ENCODE measurements at places on chromosomes 11 and 22.

DNA sequence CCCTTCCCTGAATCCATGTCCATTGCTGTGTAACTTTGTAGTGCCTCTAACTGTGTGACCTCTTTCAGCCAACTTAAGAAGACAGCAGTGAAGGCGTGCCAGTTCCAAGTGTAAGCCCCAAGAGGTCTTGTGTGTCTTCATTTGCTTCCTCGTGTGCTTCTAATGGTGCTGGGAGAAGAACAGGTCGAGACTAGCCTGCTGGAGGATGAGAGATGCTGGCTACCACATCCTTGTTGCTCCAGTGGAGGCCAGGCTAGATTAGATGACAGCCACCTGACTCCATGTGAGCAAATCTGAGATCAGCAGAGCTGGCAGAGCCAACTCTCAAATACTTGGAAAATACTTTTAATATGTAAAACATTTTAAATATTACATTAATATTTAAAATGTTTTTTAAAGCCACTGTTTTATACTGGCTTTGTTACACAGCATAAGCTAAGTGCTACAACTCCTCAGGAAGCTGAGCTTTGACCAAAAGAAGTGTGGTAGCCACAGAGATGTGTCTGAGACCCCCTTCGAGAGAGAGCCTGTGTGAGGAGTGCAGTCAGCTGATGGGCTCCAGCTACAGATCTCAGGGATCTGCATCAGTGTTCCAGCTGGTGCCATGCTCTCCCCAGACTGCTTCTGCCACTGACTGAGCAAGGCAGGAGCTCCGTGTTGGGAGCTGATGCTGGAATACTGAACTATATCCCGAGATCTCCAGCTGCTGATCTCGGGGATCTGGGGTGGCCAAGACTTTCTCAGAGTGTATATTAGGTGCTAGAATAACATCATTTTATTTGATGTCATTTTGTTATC is 8.9 kb downstream of the KCNJ11 start:
- no peak for DNase-seq

DNA sequence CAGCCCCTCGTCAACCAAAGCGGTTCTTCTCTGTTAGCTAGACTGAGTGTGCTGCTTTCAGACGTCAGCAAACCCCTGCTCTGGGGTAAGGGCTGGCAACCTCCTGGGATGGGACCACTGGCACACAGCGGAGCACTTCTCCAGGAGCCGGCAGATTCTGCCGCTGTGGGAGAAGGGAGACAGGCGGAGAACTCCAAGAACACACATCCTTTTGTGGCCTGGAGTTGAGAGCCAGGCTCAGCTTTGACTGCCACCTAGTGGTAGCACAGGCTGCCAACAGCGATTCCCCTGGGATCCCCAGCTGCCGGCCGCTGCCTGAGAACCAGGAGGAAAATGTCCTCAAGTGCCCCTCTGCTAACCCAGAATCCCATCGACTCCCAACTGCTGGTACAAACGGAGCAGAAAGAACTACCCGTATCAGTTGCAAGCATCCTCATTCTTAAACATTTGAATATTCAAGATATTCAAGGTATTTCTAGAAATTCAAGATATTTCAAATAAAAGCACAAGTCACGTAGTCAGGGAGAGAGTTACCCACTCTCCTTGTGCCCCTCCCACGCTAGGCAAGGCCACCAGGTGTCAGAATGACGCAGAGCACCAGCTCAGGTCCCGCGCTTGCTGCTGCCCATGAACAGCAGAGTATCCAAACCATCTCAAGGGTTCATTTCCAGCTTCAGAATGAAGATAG is 4.9 kb downstream of the LTO1 start:
- peak; percentile 50 for DNase-seq

GRCh38 chr11:72618803-72619202 is 55.4 kb downstream of the PDE2A start:
- no peak for DNase-seq

DNA sequence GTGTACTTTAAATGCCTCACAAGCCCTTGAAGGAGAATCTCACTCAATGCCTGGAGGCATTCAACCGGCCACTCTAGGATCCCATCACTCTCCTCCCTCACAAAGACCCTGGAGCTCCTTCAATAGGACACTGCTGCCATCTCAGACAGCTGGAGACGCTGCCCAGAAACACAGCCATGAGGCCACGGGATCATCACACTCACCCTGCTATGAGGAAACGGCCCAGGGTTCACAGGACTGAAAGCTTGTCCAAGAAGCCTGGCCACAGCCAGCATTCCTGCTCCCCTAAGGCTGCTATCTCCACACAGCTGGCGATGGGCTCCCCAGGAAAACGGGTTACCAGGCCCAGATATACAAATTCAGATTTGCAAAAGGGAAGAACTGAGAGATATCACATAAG is 13.2 kb downstream of the CARS1 start:
- DNase-seq: no peak

GRCh38 chr11:76744186-76745043 is 38.7 kb upstream of the TSKU start:
- DNase-seq: no peak

- DNase-seq: no peak
Measured at GRCh38 chr11:119593346-119593745, 135.7 kb downstream of the NECTIN1 start.

DNA sequence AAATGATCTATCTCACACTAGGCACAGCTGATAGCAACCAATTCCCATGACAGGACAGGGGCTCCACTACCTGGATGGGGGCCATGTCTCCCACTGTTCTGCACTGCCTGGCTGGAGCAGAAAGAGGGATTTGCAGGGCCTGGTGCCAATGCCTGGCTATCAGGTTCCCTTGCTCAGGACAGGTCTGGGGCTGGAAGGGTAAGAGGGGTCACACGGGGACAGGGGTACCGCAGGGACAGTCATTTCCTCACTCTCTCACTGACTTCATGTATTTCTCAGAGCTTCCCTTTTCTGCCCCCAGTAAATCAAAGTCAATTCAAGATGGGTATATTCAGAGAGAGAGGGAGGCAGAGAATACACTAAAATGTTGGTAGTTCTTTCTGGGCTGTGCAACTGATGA is 119.1 kb upstream of the CSNK2A3 start:
- DNase-seq: no peak

DNA sequence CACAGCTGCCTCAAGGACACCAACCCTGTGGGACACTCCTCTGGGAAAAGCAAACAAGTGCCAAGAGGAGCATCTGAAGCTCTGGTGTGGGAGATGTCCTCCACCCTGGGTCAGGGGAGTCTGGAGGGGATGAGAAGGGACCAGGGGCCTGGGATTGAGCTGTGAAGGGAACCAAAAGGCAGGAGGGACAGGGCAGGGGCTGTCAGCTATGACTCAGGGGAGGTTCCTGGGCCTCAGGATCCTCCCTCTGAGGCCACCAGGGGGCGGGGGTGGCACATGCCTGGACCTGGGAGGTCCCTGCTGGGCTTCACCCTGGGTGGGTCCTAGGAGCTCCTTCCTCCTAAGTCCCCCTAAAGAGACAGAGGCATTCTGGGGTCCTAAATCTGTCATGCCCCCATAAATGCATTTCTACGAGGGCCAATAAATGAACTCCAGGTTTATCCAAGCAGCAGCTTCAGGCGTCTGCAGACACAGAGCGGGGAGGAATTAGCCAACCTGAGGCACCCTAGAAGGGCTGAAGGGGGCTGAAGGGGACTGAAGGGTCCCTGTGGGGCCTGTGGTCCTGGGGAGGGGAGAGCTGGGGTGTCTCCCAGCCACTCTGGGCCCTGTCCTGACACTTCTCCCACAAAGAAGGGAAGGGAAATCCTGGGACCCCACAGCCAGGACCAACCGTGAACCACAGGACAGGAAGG is 31.9 kb upstream of the IGLL5 start:
- DNase-seq: no peak

- DNase-seq: no peak
Measured at GRCh38 chr22:21855676-21856075, 11.8 kb downstream of the MAPK1 start.

GRCh38 chr11:15886299-15886698 is 470.0 kb downstream of the SOX6 start:
- DNase-seq: no peak

DNA sequence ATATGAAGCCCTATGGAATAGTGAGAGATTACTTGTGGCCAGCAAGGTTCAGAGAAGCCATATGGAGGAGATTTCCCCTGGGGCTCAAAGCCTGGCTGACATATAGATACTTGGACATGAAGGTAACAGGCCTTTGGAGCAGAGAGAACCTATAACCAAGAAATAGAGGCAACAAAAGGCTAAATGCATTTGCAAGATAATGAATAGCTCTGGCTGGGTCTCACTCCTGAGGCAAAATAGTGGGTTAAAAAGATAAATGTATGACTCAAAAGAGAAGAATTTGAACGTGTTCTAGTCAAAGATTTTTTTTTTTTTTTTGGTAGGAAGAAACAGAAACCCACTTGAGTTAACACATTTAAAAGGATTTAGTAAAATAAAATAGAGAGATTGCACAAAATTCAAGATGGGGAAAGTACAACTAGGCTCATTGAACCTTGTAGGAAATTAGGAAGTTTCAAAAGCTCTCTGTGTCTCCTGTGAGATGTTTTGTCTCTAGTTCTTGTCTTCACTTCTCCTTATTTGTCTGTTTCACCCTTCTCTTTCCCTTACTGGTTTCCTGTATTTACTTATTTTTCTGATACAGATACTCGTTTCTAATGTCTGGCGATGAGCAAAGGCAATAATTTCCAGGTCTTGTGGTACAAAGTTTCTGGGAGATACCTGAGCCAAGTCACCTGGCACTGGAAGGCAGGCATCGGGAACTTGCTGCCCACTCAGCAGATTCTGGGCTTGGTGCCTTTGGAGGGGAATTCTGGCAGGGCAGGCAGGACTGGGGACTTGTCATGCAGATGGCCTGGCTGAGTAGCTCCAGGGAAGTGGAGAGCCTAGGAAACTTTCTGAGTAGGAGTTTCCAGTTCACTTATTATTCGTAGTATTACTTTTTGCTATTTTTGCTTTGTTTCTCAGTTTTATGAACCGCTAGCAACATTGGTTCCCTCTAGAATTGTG is 49.2 kb upstream of the SESN3 start:
- DNase-seq: no peak

DNA sequence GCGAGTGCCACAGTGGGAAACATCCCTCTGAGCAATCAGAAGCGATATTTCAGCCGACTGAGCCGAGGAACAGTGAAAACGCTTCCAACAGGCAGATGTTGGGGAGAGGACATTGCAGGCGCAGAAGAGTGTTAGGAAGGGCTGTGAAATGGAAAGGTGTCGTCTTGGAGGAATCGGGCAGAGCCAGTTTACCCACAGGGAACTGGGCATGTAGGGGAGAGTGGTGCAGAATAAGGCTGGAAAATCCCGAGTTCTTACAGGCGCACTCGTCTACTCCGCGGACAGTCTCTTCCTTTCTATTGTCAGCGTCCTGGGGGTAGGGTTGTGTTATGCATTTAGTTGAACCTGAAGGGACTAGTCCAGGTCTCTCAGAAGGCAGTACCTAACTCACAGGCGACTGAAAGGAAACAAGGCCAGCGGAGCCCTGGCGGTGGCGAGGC is 1.1 kb upstream of the APLP2 start:
- DNase-seq: no peak

DNA sequence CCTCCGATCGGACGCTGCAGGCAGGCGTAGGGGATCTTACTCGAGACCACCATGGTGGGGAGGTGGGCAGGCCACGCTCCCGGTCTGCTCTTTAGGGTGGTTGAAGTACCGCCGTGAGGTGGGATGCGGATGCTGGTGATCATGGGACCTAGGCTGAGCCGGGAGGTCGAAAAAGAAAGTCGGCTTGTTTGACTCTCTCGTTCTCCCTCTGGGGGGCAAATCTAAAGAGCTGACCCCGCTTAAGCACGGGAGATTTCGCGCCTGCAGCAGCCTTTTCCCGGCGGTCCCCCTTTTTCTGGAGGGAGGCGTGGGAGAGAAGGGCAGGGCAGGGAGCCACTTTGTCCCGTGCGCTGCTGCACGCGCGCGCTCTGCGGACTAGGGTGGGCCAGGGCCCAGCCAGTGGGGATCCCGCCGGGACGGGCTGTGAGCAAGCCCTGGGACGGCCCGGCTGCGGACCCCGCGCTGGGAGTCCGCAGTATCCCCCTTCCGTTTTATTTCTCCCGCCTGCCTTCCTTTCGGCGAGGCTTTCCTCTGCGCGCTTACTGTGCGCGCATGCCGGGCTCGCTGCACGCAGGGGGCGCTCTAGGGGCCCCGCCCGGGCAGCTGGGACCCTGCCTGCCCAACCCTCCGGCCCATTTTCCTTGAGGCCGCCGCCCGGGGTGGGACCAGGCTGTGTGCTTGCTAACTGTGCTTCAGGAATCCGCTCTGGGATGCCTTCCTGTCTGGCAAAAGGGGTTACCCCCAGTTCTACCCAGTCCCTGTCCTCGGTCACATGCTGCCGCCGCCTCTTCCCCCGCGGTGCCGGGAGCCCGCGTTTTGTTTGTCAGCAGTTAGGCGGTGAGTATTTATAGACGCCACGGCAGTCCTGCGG is 81.0 kb downstream of the PRR5L start:
- DNase-seq: no peak

DNA sequence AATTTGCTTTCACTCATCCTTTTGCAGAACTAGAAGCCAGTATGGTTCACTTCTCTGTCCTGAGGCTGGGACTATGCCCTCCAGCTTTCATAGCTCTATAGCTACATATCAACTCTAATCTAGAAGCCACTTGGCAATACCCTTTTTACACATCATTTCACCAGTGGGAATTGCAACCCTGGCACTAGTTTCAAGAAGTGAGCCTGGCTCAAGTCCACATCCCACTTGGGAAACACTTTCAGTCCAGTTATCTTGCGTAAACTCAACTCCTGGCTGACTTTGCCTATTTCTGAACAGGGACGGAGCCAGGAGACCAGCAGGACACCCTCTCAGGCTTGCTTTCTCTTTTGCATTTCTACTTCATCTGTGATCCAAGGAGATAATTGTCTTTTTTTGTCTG is 19.9 kb upstream of the FAT3 start:
- no peak for DNase-seq

DNA sequence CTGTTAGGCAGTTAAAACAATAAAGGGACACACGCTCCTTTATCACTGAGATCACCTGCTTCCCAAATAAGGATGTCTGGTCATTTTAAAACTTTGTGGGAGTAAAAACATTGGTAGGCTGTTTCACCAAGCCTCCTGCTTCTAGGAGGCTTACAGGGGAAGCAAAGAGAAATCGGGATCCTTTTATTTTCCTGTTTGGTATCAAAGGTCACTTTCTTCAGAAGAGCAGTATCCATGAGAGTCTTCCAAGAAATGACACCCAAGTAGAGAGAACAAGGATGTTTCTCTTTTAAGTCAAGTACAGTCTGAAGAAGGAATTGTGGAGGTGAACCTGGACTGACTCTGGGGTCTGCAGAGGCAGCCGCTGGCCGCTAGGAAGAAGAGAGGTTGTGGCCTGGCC is 36.9 kb upstream of the BID start:
- no peak for DNase-seq

Data from naive thymus-derived CD8-positive, alpha-beta T cell (primary cell).